Activated B cell treated with CpG ODN at 0.5 μM for 24 hours (primary cell): ENCODE measurements at places on chromosomes 6 and 20.
A peak's percentile ranks its signal among the peaks of the same experiment; 100 is the strongest.

GRCh38 chr20:11234608-11235007 is 560.8 kb upstream of the JAG1 start:
- H3K36me3 ChIP-seq = no peaks in the 10 kb centered on the region
- no peaks in the 10 kb centered on the region for H3K27me3 ChIP-seq
- no peaks in the 10 kb centered on the region for H3K4me1 ChIP-seq
- no peak for DNase-seq
- no peak overlapping the region for H3K27ac ChIP-seq

DNA sequence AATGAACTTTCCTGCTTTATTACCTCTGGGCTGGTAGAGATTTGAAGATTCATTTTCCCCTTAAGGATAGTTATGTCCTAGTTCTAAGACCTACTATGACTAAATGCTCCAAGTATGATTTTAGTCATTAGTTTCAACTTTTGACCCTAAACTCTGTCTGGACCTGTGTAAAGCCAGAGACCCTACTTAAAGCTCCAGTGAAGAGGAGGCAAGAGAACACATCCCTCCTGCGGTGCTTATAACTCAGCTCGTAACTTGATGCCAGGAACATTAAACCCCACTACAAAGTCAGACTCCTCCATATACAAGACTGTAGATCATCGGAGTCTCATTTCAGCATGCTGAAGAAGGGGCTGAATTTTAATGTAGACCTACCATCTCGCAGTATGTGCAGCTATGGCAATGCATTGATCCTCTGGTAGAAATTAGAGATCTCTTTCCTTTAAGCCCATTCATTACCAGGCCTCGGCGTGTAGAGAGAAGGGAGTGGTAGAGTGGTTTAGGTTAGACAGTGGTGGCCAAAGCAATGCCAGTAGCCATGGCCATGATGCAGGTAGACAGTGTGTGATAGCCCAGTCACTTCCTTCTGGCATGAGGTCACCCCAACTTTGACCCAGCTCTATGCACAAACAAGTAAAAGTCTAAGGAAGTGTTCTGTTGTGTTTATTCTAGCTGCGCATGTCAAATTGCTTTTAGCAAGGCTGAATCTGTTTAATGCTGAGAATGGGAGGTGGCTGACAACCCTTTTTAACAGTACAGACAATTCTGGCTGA is 34.8 kb upstream of the MYB start:
- H3K36me3 ChIP-seq = no peaks in the 10 kb centered on the region
- no peak overlapping the region for H3K27ac ChIP-seq
- no peaks in the 10 kb centered on the region for H3K27me3 ChIP-seq
- peaks cover 45% of the 10 kb centered on the region for H3K4me1 ChIP-seq

- peak overlapping the region; percentile 97 for H3K27ac ChIP-seq
- peaks cover 97% of the 10 kb centered on the region for H3K4me1 ChIP-seq
- peaks cover 58% of the 10 kb centered on the region for H3K36me3 ChIP-seq
- no peaks in the 10 kb centered on the region for H3K27me3 ChIP-seq
- no peak for DNase-seq
Measured at GRCh38 chr6:41704656-41705310, 30.6 kb downstream of the TFEB start.

- H3K27me3 ChIP-seq = peaks cover 2% of the 10 kb centered on the region
- no peaks in the 10 kb centered on the region for H3K36me3 ChIP-seq
- H3K4me1 ChIP-seq = no peaks in the 10 kb centered on the region
- H3K27ac ChIP-seq = no peak overlapping the region
- H3K4me3 ChIP-seq = no peak overlapping the region
Measured at GRCh38 chr6:699319-699718, 6.4 kb upstream of the EXOC2 start.

DNA sequence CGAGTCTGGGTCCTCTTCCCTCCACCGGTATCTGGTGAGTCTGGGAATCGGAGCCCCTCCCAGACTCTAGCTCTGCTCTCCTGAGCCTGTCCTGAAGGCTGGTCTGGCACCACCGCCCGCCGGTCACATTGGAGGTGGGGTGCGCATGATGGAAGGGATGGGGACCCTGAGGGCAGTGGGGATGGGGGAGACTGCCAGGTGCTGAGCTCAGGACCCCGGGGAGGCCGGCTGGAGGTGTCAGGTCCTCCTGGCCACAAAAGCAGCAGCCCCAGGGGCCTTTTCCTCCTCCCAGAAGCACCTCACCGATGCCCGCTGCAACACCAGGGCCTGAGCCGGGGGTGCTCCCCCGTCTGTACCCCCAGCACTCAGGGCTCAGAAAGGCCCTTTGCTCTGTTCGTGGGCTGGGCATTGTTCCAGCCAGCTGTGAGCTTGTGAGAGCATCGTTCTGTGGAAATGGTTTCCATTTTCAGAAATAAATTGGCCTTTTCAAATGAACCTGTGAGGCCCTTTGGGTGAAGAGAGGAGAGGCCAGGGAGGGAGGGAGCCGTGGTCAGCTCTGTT is 2.5 kb upstream of the NPBWR2 start:
- peaks cover 34% of the 10 kb centered on the region for H3K4me1 ChIP-seq
- no peaks in the 10 kb centered on the region for H3K27me3 ChIP-seq
- no peaks in the 10 kb centered on the region for H3K36me3 ChIP-seq
- H3K4me3 ChIP-seq = no peak overlapping the region
- no peak overlapping the region for H3K27ac ChIP-seq

DNA sequence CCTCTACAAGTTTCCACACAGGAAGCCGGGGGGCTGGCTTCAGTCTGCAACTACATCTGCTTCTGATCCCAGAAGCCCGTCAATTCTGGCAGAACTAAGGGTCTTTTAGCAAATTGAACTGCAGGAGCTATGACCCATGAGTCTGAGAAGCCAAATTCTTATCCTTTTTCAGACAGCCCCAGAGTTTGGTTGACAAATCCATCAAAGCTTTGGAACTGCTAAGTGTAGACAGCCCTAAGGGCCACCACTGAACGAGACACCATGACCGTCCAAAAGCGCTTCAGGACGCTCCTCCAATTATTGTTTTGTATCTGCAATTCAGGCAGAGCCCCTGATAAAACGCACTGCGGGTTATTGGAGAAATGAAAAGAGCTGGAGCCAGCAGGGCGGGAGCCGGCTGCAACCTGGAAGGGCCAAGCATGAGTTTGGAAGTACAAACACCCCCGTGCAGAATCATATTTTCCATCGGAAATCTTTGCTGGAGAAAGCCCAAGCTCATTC is 67.1 kb downstream of the GNAS-AS1 start:
- H3K4me3 ChIP-seq = no peak overlapping the region
- no peaks in the 10 kb centered on the region for H3K36me3 ChIP-seq
- H3K4me1 ChIP-seq = no peaks in the 10 kb centered on the region
- H3K27ac ChIP-seq = no peak overlapping the region

- H3K4me3 ChIP-seq = no peak overlapping the region
- H3K27me3 ChIP-seq = no peaks in the 10 kb centered on the region
- DNase-seq = no peak
- H3K4me1 ChIP-seq = no peaks in the 10 kb centered on the region
- no peak overlapping the region for H3K27ac ChIP-seq
- H3K36me3 ChIP-seq = no peaks in the 10 kb centered on the region
Measured at GRCh38 chr6:154938221-154938580, 56.9 kb upstream of the TIAM2 start.

- no peaks in the 10 kb centered on the region for H3K27me3 ChIP-seq
- no peak overlapping the region for H3K27ac ChIP-seq
- peaks cover 11% of the 10 kb centered on the region for H3K4me1 ChIP-seq
- peaks cover 32% of the 10 kb centered on the region for H3K36me3 ChIP-seq
- DNase-seq = no peak
- no peak overlapping the region for H3K4me3 ChIP-seq
Measured at GRCh38 chr20:35307666-35308653, 15.7 kb upstream of the FAM83C start.

DNA sequence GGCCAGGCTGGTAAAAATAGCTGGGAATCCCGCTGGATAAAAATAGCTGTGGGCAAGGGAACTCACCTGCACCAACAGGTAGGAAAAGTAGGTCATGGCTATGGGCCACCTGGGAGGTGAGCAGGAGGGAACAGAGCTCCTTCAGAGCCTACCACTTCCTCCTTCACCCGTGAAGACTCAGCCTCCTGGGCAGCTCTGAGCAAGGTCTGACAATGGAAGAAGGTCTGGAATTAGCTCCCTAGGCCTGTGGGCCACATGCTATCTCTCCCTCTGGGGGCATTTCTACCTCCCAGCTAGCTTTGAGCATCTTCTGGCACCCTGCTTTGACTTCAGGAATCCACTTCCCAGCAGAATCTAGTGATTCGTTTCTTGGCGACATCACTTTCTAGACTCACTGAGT is 153.9 kb downstream of the MRPL14 start:
- H3K27ac ChIP-seq = no peak overlapping the region
- no peak overlapping the region for H3K4me3 ChIP-seq
- DNase-seq = no peak
- H3K27me3 ChIP-seq = peaks cover 3% of the 10 kb centered on the region

GRCh38 chr6:14787677-14788076 is 458.2 kb upstream of the JARID2 start:
- no peaks in the 10 kb centered on the region for H3K27me3 ChIP-seq
- H3K36me3 ChIP-seq = no peaks in the 10 kb centered on the region
- H3K4me3 ChIP-seq = no peak overlapping the region
- no peak overlapping the region for H3K27ac ChIP-seq

DNA sequence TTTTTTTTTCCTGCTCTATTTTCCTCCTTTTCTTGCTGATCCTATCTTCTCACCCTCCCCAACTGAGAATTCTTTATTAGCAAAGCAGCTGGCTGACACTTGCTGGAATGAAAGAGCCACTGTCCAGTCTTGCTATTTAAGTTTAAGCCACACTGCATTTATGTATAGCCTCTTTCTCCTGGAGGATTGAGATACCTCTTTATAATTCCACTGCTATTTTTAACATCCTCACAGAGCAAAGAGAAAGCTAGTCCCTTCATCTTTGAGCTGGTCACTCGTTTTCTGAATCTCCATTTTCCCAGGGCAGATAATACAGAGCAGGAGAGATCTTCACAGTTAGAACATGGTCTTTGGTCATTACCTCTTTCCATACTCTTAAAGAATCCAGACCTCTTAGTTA is 36.0 kb upstream of the EEF1A1 start:
- DNase-seq = no peak
- peaks cover 13% of the 10 kb centered on the region for H3K4me1 ChIP-seq
- H3K27ac ChIP-seq = no peak overlapping the region
- H3K36me3 ChIP-seq = no peaks in the 10 kb centered on the region

DNA sequence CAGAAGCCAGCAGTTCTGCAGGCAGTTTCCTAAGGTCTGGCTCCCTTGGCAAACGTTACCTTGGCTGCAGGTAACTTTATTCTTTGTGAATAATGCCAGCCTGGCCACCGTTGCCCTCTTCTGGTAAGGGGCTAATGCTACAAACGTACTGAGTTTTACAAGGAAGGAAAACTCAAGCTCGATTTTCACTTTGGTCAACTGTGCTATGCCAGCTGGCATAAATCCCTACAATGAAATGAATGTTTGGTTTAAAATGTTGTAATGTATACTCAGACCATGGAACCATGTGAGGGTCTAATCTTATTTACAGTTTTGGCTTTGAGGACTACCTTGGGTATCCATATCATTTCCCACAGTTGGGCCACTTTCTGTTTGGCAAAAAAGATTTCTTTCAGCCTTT is 101.4 kb downstream of the SLX4IP start:
- no peaks in the 10 kb centered on the region for H3K27me3 ChIP-seq
- H3K27ac ChIP-seq = no peak overlapping the region
- DNase-seq = no peak
- no peak overlapping the region for H3K4me3 ChIP-seq

DNA sequence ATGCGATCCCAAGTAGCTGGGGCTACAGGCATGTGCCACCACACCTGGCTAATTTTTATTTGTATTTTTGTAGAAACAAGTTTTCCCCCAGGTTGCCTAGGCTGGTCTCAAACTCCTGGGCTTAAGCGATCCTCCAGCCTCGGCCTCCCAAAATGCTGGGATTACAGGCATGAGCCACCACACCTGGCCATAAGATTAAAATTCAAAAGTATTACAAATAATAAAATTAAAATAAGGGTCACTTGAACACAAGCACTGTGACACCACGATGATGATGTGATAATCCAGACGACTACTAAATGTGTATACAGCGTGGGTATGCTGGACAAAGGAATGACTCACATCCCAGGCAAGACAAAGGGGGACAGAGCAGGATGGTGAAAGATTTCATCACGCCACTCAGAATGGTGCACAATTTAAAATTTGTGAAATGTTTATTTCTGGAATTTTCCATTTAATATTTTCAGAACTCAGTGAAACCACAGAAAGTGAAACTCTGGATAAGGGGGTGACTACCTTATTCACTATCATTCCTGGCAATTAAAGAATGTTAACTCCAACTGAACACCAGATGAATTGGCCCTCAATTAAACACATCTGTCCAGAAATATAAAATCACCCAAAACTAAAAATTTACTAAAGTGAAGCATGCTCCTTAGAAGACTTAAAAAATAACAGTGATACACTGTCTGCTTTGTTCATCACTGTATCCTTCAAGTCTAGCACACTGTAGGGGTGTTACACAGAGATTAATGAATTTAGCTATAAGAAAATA is 13.1 kb downstream of the B4GALT5 start:
- no peak for DNase-seq
- peaks cover 80% of the 10 kb centered on the region for H3K4me1 ChIP-seq
- H3K4me3 ChIP-seq = peak overlapping the region; percentile 32
- H3K27ac ChIP-seq = no peak overlapping the region
- H3K36me3 ChIP-seq = peaks cover 26% of the 10 kb centered on the region
- no peaks in the 10 kb centered on the region for H3K27me3 ChIP-seq

GRCh38 chr6:165929607-165930006 is 238.0 kb downstream of the TBXT start:
- no peaks in the 10 kb centered on the region for H3K4me1 ChIP-seq
- no peaks in the 10 kb centered on the region for H3K36me3 ChIP-seq
- no peak for DNase-seq
- H3K4me3 ChIP-seq = no peak overlapping the region

DNA sequence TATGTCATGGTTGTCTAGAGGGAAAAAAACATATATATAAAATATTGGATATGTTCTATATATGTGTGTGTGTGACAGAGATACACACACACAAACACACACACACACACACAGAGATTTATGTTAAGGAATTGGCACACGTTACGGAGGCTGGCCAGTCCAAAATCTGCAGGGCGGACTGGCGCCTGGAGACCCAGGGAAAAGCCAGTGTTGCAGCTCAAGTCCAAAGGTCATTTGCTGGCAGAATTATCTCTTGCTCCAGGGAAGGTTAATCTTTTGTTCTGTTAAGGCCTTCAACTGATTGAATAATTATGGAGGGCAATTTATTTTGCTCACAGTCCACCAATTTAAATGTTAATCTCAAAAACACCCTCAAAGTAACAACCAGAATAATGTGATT is 37.5 kb upstream of the PDE7B start:
- H3K36me3 ChIP-seq = no peaks in the 10 kb centered on the region
- H3K4me1 ChIP-seq = peaks cover 8% of the 10 kb centered on the region
- H3K27ac ChIP-seq = no peak overlapping the region
- H3K27me3 ChIP-seq = no peaks in the 10 kb centered on the region
- no peak for DNase-seq
- no peak overlapping the region for H3K4me3 ChIP-seq
